ENCODE measurements at places on chromosomes 2 and 18. TPM values are rescaled to one million over a fixed set of nuclear protein-coding genes. Genes with fewer than 3 reads are reported as not detected.

DNA sequence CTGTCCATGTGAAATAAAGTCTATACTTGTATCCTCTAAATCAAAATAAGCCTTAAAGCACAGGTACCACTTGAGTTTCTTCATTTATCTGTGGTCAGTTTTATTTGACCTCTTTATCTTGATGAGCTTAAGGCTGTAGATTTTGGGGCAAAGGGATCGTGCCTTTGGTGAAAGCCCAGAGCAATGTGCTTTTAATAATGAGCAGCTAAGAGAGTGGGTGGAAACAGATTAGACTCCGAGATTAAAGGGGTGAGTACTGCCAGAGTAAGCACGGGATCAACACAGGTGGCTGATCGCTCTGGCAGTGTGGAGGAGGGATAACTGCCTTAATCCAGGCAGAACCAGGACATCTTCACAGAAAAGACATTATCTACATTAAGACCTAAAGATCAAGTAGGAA lies 280.4 kb downstream of the TDRD15 start:
- no peak for DNase-seq

DNA sequence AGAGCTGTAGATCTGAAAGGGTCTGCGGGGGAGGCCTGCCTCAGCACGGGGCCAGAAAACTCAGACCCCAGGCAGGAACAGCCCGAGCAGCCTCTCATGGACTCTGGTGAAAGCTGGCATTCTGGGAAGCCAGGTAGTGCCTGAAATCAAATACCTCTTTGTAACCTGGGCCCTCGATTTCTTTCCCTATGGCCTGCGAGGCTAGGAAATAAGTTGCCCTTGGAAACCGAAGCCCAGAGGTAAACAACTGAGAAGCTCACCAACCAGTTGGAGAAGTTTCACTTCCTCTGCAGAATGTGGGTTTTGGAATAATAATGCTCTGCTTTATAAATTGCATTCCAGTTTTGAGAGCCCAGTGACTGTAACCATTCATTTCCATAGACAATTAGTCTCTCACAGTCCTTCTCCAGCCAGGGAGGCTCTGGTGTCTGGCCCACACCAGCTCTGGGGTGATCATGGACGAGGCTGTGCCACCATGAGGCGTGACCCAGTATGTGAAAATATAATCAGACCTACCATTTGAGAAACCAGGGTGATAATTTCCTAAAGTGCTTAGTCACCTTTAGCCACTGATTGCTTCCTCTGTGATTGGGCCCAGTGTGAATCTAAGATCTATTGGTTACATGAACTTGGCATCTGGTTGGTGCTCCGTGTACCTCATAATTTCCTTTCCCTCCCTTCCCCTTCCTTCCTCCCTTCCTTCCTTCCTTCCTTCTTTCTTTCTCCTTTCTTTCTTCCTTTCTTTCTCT lies 133.1 kb upstream of the PELI1 start:
- no peak for DNase-seq

DNA sequence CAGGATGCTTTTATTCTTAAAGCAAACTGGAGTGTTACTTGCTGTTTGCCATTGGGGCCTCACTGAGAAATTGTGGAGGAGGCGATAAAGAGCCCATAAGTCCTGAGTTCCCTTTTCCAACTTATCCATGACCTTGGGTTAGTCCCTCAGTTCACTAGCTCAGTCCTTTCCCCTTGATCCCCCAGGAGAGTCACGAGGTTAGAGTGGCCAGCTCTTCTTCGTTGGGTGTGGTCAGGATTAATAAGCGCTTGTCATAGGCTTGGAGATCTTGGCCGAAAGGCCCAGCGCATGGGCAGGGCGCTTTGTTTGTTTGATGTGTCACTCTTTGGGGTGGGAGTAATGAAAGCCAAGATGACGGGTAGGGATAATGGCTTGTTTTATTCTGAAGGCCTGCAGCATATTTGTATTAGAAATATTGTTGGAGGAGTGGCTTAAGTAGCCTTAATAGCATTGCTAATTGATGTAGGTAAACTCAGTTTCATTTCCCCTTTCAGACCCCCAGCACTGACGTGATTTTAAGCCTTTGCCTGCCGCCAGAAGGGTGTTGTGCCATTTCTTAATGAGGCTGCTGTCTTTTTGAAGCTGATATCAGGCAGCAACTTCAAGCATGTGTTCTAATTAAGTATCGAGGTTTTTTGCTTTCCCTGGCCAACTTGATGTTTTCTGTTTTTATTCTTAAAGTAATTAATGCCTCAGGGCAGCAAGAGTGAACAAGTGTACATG lies 15.7 kb downstream of the GRHL1 start:
- DNase-seq: no peak

The ELOA2 gene
- not detected for total RNA-seq

All from activated naive CD4-positive, alpha-beta T cell treated with anti-CD3 and anti-CD28 coated beads for 36 hours (primary cell).